ENCODE measurements at places on chromosomes 3 and 15.

- no peak for DNase-seq
Observed at GRCh38 chr15:65245096-65245856, 34.0 kb upstream of the CILP start.

- no peak for DNase-seq
Observed at GRCh38 chr15:44489464-44489863, 47.5 kb upstream of the EIF3J start.

DNA sequence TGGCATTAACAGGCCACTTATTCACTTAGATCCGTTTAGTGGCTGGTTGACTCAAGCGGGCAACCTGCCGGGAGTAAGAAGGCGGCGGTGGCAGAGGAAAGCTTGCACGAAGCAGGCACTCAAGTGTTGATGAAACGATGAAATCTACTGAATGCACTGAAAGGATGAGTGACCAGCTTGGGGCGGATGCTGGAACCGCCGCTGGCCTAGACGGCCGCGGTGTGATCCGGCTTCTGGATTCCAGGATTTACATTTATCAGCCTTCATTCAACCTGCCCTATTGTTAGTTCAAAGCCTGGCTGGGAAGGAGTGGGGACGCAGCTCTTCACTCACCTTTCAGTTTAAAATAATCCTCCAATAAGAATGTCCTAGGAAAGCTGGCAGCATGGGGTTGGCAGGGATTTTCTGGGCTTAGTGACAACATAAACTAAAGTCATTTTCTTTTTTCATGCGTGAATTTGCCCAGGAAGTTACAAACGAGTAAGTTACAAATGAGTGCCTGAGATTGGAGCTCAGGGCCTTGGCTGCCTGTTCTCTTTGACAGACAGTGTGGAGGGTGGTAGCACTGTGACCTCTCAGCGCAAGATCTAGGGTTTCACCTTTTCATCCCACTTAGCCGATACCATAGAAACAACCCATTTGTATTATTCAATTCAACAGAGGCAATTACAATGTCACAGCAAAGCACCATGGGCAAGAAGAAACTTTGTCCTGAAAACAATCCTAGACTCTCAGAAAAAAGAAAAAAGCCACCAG lies 1.1 kb upstream of the PLCH1 start:
- DNase-seq, result peak; percentile 4

DNA sequence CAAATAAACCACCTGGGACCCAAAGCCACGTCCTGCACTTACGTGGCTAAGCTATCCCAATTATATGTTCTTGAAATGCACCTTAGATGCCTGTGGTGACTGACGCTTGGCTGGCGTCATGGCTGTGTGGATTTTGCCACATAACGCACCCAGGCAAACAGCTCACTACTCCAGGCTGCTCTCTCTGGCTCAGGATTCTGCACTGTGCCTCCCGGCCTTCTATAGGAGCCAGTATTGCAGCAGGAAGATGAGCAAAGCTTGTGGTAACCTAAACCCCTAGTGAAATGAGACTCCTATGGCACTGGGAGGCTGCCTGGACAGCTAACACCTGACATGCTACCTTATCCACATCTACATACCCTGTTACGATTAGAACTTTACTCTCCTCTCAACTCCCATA lies 179.3 kb downstream of the THRB start:
- DNase-seq, result no peak

DNA sequence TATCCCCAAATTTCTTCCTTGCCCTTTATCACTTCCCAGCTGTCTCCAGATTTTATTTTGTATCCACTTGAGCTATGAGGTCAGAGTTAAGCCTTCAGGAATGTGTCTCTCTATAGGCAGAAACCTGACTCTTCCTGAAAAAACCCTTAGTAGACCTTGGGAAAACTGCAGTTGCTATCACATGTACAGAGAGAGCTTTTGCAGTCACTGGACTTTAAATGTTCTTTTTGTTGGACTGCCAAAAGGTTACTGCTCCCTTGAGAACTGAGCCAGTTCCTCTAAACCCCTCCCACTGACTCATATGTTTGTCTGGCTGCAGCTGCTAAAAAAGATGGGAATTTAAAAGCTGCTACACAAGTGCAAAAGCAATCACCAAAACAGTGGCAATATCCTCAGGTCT lies 169.1 kb upstream of the CCDC54 start:
- no peak for DNase-seq

DNA sequence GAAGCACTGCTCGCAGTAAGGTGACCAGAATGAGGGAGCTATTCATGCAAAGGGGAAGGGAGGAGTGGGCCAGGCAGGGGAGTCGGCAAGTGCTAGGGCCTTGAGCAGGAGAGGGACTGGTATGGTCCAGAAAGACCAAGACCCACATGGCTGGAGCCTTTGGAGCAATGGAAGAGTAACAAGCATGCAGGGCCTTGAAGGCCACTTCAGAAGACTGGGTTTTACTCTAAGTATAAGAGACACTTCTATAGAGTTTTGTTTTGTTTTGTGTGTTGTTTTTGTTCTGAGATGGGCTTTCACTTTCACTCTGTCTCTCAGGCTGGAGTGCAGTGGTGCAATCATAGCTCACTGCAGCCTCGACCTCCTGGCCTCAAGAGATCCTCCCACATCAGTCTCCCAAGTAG lies 42.0 kb downstream of the BFSP2 start:
- no peak for DNase-seq

DNA sequence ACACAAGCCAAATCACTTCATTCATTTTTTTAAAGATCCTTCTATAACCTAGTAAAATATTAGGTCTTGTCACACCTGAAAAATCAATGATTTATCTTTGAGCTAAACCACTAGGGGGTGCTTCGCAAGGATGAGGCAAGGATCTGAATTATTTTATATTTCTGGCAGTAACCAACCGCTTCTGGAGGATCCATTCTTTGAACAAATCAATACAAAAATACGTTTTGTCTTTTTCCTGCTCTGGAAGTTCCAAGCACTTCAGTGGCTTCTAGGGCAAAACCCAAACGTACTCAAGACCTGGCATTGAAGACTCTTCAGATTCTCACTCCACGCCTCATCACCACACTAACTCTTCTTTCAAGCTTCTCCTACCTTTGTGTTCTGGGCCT lies 486 bp downstream of the LSG1 start:
- peak; percentile 60 for DNase-seq
